ENCODE measurements at places on chromosomes 16 and 17.

GRCh38 chr17:80103449-80104085 is 2.2 kb downstream of the GAA start:
- no peak for DNase-seq

- peak; percentile 63 for DNase-seq
Measured at GRCh38 chr16:56643080-56643778, 4.8 kb downstream of the MT1A start.

DNA sequence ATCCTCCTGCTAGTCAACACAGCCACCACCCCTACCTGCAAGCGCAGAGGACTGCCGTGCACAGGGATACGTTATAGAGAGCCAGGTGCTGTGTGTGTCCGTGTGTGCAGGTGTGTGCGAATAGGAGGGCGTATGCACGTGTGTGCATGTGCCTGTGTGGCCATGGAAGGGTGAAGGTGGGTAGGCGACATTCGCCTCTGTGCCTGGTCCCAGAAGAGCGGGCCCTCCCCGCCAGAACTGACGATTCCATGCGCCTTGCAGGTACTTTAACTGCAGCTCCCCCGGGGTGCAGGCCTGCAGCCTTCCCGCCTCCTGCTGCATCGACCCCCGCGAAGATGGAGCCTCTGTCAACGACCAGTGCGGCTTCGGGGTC is 8.7 kb downstream of the PDE6G start:
- DNase-seq: no peak

GRCh38 chr17:50556803-50557202 is 3.7 kb upstream of the CACNA1G start:
- no peak for DNase-seq

GRCh38 chr17:44775838-44776621 is 17.2 kb downstream of the ADAM11 start:
- peak; percentile 80 for DNase-seq

Data from HuH-7 (cell line).